ENCODE measurements at places on chromosomes 1 and 21.

- DNase-seq: no peak
These were observed 3.6 kb downstream of the TMEM50A start for GRCh38 chr1:25341746-25342145.

DNA sequence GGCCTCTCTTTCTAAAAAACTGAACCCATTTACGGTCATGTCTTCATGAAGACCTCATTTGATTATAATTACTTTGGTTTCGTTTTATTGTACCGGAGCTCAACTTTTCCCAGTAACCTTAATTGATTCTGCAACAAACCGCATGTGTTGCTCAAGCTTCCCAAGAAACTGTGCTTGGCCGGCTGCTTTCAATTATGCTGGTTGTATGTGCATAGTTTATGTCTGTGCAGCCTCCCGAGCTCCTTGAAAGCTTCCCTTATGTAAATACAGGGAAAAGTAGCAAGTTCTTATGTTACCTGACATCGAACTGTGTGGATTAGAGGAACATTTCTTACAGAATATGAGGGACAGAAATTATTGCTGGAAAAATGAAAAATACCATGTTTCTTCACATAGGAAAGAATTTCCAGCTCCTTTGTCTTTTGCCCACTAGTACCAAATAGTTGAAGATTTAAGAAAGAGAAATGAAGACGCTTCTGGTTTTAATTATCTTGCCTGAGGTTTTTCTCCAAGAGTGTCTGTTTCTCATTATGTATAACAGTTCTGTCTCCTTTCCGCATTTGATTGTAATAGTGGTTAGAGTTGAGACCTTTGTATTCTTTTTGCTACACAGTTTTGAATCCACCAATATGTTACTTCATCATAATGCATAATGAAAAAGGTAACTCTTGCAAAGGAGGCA, 2.1 kb downstream of the VCAM1 start:
- no peak for DNase-seq

DNA sequence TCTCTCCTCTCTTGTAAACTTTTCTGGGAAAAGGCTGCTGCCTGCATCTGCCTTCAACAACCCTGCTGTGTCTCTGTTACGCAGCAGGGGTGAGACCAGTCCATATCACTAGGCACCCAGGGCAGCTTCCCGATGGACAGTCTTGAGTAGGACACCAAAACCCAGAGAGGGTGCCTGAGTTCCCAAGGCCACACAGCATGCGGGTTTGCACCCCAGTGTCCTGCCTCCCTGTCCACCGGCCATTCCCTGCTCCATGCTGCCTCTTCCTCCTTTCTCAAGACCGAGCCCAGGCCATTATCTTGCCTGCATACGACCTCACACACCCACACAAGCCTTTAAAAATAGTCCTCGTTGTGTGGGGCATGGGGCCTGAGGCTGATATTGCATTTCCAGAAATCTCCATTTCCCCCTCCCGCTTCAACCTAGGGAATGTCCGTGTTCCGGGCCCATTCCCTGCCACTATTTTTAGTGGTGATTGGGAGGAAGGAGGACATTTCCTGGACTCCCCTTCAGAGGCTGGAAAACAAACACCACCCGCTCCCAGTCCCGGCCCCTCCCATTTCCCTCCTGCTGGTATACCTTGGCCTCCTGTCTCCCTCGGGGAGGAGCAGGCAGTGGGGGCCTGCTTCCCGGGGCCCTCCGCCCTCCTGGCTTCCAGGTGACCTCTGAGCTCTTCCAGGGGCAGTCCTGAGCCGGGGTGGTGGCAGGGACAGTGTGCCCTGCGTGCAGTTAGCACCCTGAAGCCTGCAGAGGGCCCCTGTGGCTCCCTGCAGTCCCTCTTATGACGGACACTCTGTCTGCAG, 132.4 kb upstream of the TMEM51 start:
- no peak for DNase-seq

DNA sequence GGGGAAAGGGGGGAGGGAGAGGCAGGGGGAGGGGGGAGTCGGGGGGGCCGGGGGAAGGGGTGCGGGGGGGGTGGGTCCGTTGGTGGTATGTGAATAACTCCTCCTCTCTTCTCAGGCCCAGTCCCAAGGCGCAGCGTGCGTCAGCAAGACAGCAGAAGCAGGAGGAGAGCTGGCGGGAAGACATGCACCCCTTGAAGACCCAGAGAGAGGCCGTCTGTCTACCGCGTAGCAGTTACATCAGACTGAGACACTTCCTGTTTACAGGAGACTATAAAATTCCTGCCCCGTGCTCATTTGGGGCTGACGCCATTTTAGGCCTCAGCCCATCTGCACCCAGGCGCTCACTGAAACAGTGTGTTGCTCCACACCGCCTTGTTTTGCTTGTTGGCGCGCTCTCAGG, 55.3 kb downstream of the SETD4 start:
- DNase-seq: no peak

DNA sequence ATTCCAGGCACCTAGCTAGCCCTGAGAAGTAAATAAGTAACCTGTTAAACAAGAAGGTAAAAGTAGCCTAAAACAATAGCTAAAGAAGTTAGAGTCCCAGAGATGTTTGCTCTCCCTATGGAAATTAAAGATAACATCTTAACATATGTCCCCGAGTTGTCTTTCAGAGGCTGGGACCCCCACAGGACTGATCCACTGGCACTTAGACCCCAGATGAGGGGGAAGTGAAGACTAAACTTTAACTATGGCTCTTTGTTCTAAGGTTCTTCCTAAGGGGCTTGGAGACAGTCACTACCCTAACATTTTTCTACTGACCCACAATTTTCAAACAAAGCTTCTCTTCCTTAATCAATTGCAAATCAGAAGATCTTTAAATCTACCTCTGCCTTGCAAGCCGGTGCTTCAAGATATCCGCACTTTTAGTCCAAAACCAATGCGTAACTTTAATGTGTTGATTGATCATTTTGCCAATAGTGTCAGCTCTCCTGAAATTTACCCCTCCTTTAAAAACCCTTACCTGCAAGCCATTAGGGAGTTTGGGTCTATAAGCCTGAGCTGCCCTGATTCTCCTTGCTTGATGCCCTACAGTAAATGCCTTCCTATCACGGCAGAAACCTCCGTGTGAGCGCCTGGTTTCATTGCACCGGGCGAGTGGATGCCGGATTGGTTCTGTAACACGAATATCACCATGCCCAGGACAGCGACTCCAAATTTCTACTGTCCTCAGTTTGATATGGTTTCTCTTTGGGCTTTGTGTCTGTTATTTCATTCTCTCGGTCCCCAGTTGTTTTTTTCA, 404.4 kb downstream of the SIPA1L2 start:
- no peak for DNase-seq

GRCh38 chr1:12616709-12617373, 1.2 kb downstream of the DHRS3 start:
- DNase-seq: no peak

DNA sequence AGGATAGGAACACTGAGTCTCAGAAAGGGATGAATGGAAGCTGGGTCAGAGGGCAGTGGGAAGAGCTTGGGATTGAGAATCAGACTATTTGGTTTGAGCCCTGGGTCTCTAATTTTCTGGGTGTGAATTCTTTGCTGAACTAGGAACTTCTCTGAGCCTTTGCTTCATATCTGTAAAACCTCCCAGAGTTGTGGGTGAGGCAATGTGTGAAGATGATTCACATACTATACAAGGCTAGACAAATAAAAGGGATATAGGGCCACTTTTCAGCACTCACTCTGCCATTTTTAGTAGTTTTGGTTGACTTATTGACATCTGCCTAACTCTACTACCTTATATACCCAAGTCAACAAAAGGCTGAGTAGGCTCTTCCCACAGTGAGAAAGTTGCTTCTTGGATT, 77.7 kb upstream of the JUN start:
- no peak for DNase-seq
